ENCODE measurements at places on chromosomes 1 and 21.

DNA sequence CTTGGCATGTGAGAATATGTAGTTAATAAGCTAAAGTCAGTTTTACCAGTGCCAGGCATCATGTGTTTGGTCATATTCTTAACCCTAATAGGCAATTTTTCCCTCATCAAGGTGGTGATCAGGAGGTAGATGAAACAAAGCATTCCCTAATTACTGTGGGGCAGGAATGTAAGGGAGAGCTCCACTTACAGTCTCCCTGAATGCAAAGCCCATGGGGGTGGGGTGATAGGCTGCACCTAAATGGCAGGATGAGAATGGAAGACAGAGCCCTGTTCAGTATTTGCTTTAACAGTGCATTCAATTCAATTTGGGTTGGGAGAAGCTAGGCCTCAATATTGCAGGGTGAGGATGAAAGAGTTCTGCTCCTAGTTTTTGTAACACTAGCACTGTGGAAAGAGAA lies 23.4 kb downstream of the ZNF678 start:
- no peak for DNase-seq

GRCh38 chr1:90277270-90277669 lies 282.4 kb downstream of the ZNF326 start:
- no peak for DNase-seq

DNA sequence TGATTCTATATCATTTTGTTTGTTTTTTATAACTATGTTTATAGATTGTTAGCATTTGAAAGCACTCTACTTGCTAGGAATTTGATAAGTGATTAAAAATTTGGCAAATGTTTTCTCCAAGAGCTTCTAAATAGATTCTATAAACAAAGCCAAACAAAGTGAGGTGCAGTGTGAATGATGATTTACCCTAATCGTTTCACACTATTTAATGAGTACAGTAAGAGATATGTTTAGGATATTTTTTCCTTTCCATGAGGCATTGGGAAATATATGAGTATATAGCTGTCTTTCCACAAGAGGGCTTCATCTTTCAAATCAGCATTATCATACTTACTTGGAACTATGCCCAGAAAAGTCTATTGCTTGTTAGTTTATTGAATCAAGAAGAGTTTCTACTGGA lies 277.0 kb upstream of the BRINP3 start:
- peak; percentile 94 for DNase-seq

GRCh38 chr1:119448127-119448511 lies 33.2 kb downstream of the HSD3B2 start:
- DNase-seq, result no peak

GRCh38 chr1:228884615-228885566 lies 149.6 kb downstream of the RHOU start:
- no peak for DNase-seq

DNA sequence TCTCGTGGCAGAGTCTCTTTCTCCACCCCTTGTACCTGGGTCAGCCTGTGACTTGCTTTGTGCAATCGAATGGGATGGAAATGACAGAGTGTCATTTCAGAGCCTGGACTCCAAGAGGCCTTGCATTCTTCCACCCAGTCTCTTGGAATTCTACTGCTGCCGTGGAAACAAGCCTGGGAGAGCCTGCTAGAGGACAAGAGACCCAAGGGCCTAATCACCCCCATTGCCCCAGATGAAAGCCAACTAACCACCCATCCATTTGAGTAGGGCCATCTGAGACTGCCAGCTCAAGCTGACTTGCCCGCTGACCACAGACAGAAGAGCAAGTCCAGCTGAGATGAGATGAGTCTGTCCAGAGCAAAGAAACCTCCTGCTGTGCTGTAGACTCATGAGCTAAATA lies 201.6 kb downstream of the PTPRU start:
- DNase-seq, result no peak

DNA sequence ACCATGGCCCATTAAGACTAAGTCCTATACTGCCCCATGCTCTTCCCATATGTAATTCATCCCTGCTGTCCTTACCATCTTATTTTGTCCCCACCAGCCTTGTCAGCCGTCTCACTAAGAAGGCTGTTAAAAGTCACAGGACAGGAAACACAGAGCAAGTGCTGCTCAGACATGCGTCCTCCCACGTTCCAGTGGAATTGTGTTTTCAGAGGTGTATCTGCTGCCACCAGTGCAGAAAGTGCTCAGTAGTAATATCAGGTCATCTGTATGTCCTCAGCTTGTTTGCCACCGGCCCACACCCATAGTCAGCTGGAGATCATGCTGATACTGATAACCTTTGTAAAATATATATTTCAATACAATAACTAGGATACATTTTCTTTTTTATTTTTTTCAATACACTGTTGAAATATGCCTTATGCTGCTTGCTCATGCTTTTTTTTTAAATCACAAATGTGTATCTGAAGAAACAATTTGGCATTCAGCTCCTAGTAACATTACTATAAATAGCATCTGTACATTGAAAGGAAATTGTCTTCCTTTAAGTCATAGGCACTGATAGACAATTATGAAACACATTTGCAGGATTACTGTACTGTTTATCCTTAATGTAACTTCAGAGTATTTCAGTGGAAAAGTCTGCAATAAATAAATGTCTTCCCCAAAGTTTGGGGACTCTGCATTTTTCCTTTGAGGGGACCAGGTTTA lies 156.9 kb downstream of the EDEM3 start:
- peak; percentile 60 for DNase-seq

DNA sequence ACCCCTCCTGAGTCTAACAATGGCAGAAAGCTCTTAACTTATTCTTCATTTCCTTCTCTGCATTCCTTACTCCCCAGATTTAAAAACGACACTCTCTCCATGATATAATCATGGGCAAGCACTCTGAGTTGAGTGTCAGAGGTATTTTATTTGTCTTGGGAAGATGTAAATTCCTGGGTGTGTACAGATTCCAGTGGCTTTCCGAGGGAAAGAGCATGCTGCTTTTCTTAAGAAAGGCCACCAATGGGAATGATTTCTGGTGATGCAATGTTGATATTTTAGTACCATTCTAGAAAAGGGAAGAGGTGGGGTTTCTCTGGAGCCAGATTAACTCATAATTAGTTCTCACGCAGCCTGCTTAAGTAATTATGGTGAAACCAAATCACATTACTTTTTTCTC lies 47.8 kb upstream of the BTG3 start:
- DNase-seq, result peak; percentile 60

- DNase-seq, result no peak
Observed at GRCh38 chr1:234593771-234594504, 16.0 kb downstream of the IRF2BP2 start.

DNA sequence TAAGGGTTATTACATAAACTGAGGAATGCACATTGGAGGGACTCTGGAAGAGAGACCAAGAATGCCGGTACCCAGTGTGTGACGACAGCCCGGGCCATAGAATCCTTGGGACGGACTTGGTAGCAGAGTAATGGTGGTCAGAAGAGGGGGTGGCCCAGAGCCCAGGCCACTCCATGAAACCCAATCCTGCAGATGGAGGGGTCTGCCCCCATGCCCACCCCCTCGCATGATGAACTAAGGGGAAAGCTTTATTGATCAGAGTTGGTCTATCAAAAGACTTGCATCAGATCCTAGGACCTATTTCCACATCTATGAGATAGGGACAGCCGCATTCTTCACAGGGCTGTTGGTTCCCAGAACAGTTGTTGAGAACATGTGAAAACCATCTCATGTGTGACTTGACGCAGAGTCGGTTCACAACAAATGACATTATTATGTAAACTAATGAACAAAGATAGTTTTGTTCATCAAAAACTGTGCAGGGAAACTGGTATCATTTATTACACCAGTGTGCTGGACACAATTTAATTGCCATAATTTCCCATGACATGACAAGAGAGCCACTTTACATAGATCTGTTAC lies 21.5 kb upstream of the SDC3 start:
- DNase-seq, result no peak

- peak; percentile 69 for DNase-seq
Observed at GRCh38 chr1:19651141-19651737, 7.1 kb downstream of the NBL1 start.

GRCh38 chr1:100950781-100951180 lies 54.9 kb downstream of the SLC30A7 start:
- DNase-seq, result no peak

DNA sequence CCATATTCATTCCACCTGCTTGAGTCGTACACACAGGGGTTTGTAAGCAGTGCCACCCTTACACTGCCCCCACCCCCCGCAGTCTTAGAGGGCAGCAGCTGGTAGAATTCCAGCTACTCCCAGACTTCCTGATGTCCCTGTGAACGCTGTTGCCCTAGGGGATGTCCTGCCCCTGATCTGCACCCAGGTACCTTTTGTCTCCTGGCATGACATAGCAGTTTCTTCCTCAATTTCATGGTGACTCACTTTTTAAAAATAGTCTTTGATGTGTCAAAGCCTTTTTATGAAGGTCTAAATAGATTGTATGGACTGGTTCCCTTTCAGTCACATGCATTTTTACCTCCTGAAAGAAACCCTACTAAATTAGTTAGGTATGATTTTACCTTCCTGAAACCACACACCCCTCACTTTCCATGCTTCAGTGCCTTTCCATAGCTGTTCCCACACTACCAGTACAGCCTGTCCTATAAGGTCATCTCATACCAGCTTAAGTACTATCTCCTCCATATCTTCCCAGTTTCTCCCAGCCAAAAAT lies 76.4 kb downstream of the ST3GAL3 start:
- DNase-seq, result peak; percentile 50

DNA sequence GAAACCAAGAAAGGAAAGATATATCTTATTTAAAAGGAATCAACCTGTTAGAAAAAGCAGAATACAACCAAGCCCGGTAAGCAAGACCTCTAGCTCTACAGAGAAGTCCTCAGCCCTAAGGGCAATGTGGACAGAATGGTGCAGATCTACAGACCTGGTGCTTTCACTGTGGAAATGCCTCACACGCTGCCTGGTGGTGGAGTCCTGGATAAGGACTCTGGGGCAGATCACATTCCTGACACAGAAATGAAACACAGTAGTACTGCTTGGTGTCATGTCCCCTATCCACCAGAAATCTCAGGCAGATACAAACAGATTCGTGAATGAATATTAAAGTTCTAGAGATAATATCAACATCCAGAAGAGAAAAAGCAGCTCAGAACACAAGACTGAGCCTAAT lies 6.8 kb downstream of the CNN3 start:
- DNase-seq, result no peak

DNA sequence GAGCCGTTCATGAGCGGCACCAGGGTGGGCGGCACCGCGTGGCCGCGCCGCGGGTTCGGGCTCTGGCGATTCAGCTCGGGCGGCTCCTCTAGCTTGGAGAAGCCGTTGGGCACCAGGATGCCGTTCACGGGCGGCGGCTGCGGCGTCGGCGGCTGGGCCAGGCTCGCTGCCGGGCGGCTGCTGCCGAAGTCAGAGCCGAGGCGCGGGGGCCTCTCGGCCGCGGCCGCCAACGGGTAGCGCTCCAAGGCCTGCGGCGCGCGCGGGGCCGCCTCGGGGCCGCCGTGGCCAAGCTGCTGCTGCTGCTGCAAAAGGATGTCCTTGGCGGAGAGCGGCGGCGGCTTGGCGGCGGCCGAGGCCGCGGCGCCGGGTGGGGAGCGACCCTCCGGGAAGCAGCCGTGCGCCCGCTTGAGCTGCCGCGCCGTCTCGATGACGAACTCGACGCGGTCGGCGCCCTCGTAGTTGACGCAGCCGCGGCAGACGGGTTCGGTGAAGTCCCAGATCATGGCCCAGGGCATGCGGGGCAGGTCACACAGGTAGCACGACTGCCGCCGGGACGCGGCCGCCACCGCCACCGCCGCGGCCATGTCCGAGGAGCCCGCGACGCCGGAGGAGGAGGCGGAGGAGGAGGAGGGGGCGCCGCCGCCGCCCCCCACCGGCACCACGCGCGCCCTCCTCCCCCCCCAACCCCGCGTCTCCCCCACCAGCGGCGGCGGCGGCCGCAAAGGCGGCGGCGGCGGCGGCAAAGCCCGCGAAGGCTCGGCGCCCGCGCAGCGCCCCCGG lies 877 bp downstream of the IRF2BP2 start:
- DNase-seq, result peak; percentile 77

- no peak for DNase-seq
Observed at GRCh38 chr1:159791461-159791860, 10.7 kb downstream of the DUSP23 start.

DNA sequence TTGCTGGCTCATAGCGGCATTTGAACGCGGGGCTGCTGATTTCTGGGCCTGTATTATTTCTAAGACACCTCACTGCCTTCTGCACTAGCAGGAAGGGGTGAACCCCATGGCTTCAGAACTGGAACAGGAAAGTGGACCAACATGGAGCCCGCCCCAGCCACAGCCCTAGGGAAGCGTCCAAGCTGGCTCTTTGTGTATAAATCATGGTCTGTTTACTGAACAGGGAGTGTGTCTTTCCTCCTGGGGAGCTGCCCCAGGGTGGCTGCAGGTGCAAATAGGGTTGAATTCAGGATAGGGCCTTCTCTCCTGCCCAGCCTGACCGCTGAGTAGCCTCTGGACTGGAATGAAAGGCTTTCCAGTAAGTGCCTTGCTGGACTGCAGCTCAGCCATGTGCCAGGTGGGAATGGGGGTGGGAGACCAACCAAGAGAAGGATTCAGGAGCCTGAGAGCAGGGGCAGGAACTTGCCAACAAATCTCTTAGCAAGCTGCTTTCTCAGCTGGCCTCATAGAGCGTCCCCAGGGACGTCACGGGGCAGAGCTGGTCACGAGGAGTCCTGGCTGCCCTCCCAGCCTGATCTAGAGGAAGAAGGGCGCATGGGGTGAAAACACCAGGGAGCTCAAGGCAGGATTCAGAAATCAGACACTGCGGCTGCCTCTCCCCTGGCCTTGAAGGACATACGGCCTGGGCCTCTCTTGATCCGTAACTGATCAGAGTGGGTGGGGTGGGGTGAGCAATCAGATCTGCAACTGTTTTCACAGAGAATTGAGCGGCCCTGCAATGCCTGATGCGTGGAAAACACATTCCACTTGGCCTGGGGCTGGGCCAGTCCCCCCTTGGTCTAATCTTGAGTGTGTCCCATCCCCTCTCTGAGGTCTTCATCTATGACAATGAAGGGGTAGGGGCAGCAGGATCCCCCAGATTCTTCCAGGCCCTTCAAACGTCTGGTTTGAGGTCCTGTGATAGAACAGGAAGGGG lies 56.5 kb upstream of the SELENON start:
- DNase-seq, result peak; percentile 24

DNA sequence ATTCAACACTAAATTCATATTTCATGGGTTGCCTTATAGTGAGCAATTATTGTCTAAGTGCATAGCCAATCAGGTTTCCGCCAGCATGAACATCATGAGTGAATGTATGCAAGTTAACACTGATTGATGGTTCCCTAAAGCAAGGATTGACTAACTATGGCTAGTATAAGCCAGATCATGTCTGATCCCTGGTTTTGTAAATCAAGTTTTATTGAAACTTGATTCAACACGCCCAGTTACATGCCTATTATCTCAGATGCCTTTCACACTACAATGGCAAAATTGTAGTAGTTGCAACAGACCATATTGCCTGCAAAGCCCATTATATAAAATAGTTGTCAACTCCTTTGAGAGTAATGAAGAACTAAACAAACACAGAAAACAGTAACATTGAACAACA lies 1127.4 kb downstream of the NCAM2 start:
- no peak for DNase-seq

DNA sequence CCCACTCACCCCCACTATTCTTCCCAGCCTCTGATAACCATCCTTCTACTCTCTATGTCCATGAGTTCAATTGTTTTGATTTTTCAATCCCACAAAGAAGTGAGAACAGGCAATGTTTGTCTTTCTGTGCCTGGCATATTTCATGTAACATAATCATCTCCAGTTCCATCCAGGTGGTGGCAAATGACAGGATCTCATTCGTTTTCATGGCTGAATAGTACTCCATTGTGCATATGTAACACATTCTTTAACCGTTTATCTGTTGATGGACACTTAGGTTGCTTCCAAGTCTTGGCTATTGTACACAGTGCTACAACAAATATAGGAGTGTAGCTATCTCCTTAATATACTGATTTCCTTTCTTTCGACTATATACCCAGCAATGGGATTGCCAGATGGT lies 169.3 kb upstream of the NFIA start:
- DNase-seq, result no peak

- DNase-seq, result peak; percentile 33
Observed at GRCh38 chr1:197319631-197320030, 51.6 kb downstream of the CRB1 start.

All from OCI-M1 (cell line).